ENCODE measurements at places on chromosomes 3 and 15. TPM values are rescaled to one million over a fixed set of nuclear protein-coding genes. Genes with fewer than 3 reads are reported as not detected.

- DNase-seq = no peak
Observed at GRCh38 chr15:86634146-86634545, 554.5 kb downstream of the AGBL1 start.

FSIP1 gene
- total RNA-seq = 0.18 TPM

WDR93 gene
- not detected for total RNA-seq

XIRP1 gene
- not detected for total RNA-seq

- DNase-seq = no peak
Observed at GRCh38 chr3:148008591-148008990, 599.4 kb downstream of the ZIC1 start.

GRCh38 chr3:39419742-39420315 lies 13.3 kb downstream of the RPSA start:
- DNase-seq = no peak

GRCh38 chr15:53786401-53786800 lies 26.9 kb upstream of the WDR72 start:
- DNase-seq = no peak

GRCh38 chr3:131596884-131597283 lies 94.1 kb upstream of the MRPL3 start:
- no peak for DNase-seq

GOLGA6B gene
- not detected for total RNA-seq
